ENCODE measurements at places on chromosomes 5 and 9. TPM values are rescaled to one million over a fixed set of nuclear protein-coding genes. Genes with fewer than 3 reads are reported as not detected.

Gene C5orf34
- 7.7 TPM for total RNA-seq

Gene CMYA5
- total RNA-seq: 1.1 TPM

Gene TLN1
- 102 TPM for total RNA-seq

Gene CARD9
- total RNA-seq: 5.6 TPM

Gene DCP2
- total RNA-seq: 176 TPM

Gene TLR4
- 0.07 TPM for total RNA-seq

Gene OR1J2
- not detected for total RNA-seq

Gene ELAVL2
- total RNA-seq: 16.8 TPM

Gene ZFP37
- 4.8 TPM for total RNA-seq

Gene SNCB
- total RNA-seq: 3.5 TPM

Gene GABRP
- total RNA-seq: 1.5 TPM

Gene CSF1R
- not detected for total RNA-seq

Gene EGFLAM
- 0.33 TPM for total RNA-seq

Gene CSF2
- total RNA-seq: not detected

Gene IRX4
- total RNA-seq: 3.4 TPM

Gene BSPRY
- total RNA-seq: 5.1 TPM

DNA sequence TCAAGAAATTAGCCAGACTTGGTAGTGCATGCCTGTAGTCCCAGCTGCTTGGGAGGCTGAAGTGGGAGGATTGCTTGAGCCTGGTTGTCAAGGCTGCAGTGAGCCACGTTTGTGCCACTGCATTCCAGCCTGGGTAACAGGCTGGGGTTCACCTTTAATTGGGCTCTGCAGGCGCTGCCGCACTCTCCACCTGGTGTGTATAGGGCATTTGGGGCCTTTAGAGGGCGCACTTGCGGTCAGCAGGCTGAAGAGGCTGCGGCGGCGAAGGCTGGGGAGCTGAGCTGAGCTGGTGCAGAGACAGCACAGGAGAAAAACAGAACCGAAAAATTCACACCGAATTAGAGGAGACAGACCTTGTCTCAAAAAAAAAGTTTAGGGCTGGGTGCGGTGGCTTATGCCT is 31.2 kb downstream of the CDK7 start:
- DNase-seq: peak; percentile 88
- no peaks in the 10 kb centered on the region for H3K4me1 ChIP-seq
- no peak overlapping the region for H3K27ac ChIP-seq
- peaks cover 62% of the 10 kb centered on the region for H3K36me3 ChIP-seq
- no peaks in the 10 kb centered on the region for H3K27me3 ChIP-seq

- H3K27me3 ChIP-seq: no peaks in the 10 kb centered on the region
- peak; percentile 9 for DNase-seq
- no peak overlapping the region for H3K4me3 ChIP-seq
These were observed 6.2 kb upstream of the OLFM1 start for GRCh38 chr9:135081264-135081660.

- no peaks in the 10 kb centered on the region for H3K27me3 ChIP-seq
- H3K36me3 ChIP-seq: no peaks in the 10 kb centered on the region
- H3K27ac ChIP-seq: no peak overlapping the region
- no peak for DNase-seq
These were observed 16.9 kb upstream of the PLCXD3 start for GRCh38 chr5:41527201-41527779.

DNA sequence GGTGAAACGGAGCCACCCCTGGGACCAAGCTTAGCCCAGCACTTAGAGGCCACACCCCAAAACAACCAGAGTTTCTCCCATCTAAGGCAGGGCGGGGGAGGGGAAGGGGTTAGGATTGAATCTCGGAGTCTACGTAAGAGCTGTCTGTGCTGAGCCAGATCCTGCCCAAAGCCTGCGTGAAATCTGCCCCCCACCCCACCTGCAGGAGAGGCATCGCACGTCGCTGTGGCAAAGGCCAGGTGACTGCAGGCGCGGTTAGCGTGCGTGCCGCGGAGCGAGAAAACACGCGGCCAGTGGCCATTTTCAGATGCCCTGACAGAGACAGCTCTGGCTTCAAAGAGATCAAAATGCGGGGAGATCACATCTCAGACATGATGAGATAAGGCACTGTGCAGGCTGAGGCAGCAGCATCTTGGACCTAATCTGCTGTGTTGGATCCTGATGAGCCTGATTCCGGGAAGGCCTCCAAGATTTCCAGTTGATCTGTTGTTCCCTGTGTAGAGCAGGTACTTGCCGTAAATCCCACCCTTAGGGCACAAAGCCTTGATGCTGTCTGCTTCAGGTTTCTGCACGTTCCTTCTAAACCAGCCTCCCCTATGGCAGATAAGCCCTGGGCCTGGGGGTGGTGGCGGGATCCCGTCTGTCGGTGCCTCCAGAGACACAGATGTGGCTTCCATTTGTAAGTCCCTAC is 2.5 kb upstream of the QSOX2 start:
- H3K27me3 ChIP-seq: no peaks in the 10 kb centered on the region
- H3K4me1 ChIP-seq: peaks cover 9% of the 10 kb centered on the region
- H3K36me3 ChIP-seq: peaks cover 5% of the 10 kb centered on the region
- H3K4me3 ChIP-seq: no peak overlapping the region
- no peak overlapping the region for H3K27ac ChIP-seq

GRCh38 chr5:62649476-62650113 is 71.0 kb downstream of the LRRC70 start:
- no peak for DNase-seq
- H3K4me3 ChIP-seq: no peak overlapping the region
- peaks cover 2% of the 10 kb centered on the region for H3K36me3 ChIP-seq
- H3K27me3 ChIP-seq: no peaks in the 10 kb centered on the region
- no peak overlapping the region for H3K27ac ChIP-seq
- H3K4me1 ChIP-seq: peaks cover 7% of the 10 kb centered on the region

DNA sequence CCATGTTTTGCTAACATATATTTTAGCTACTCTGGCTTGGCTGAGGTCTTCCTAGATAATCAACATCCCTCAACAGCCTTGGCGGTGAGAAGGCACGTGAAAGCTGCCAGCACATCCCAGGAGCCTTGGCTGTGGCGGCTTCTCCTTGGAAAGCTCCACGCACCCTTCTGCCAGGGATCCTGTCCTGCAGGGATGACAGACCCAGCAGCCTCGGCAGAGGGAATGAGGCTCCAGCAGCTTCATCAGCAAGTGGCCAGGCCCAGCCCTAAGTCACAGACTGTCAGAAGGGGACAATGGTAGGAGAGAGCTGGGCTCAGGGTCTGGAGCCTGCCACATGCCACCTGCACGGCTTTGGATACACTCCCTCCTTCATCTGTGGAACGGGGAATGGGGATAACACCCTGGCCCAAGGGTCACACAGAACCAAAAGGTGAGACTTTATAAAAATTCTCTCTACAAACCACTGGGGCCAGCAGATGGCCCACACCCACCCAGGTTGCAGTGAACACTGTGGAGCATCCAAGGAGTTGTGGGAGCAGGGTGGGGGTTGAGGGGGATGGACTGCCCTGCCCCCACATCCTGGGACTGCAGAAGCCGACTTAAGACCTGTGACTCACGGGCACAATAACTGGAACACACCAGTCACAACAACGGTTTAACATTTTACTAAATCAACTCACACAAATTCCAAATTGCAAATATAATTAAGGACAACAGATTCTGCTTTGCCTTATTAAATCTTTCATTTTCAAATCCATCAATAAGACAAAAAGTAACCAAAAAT is 65.1 kb downstream of the MACROH2A1 start:
- no peak for DNase-seq
- H3K36me3 ChIP-seq: peaks cover 20% of the 10 kb centered on the region
- H3K27ac ChIP-seq: no peak overlapping the region

GRCh38 chr5:79806741-79807140 is 117.1 kb downstream of the CMYA5 start:
- no peaks in the 10 kb centered on the region for H3K36me3 ChIP-seq
- H3K4me3 ChIP-seq: no peak overlapping the region
- H3K4me1 ChIP-seq: no peaks in the 10 kb centered on the region
- no peak overlapping the region for H3K27ac ChIP-seq
- no peak for DNase-seq

DNA sequence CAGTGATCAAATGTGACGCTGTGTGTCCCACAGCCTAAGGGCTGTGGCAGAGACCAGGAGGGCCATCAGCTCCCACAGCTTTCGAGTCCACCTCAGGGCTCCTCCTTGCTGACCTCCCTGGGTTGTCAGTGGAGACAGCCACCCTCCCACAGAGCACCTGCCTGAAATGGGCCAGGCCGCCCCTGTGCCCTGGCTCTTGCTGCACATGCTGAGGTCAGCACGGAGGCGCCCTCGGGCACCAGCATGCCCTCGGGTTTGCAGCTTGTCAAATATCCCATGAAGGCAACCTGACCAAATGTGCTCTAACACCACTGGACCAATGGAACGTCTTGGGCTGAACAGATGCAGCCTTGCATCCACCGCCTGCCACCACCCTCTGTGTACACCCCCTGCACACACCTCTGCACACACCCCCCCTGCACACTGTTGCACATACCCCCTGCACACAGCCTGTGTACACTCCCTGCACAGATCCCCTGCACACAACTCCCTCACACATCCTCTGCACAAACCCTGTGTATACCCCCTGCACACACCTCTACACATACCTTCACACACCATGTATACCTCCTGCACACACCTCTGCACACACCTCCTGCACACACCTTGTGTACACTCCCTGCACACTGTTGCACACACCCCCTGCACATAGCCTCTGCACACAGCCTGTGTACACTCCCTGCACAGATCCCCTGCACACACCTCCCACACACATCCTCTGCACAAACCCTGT is 2.0 kb upstream of the CEP72 start:
- H3K27ac ChIP-seq: no peak overlapping the region
- H3K36me3 ChIP-seq: peaks cover 13% of the 10 kb centered on the region
- no peaks in the 10 kb centered on the region for H3K4me1 ChIP-seq

- H3K4me3 ChIP-seq: no peak overlapping the region
- no peaks in the 10 kb centered on the region for H3K36me3 ChIP-seq
- H3K27ac ChIP-seq: no peak overlapping the region
- DNase-seq: no peak
These were observed 159.3 kb upstream of the TLX3 start for GRCh38 chr5:171149772-171150171.

DNA sequence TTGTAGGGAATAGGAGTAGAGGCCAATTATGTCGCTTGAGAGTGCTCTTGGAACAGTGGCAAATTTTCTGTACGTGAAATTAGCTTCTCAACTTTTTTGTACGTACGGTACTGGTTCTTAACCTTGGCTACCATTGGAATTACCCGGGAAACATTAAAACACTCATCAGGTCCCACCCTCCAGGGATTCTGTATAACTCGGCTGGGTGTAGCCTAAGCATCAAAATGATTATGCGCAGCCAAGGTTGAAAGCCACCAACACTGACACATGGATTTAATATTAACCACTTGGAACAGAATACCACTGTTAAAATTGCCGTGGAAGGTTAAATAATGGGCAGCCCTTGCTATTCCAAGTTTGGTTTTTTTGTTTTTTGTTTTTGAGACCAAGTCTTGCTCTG is 17.4 kb downstream of the DNAJA1 start:
- no peaks in the 10 kb centered on the region for H3K27me3 ChIP-seq
- no peak overlapping the region for H3K4me3 ChIP-seq
- 0 out of 2 replicates have a peak, but pooled peaks cover 3% of the 10 kb centered on the region for H3K4me1 ChIP-seq
- no peak for DNase-seq

DNA sequence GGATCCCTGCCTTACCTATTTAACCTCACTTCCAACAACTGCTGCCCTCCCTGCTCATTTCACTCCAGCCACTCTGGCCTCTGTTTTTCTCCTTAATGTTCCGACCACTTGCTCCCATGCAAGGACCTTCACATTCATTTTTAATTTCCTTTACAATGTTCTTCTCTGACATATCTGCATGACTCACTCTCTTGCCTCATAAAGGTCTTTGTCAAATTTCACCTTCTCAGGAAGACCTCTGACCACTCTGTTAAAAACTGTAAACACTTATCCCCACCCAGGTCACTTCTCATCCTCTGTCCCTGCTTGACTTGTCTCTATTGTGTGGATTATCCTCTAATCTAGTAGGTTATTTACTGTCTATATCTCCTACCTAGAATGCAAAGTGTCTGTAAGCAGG is 751.2 kb downstream of the BRINP1 start:
- no peaks in the 10 kb centered on the region for H3K36me3 ChIP-seq
- H3K4me1 ChIP-seq: no peaks in the 10 kb centered on the region
- no peak for DNase-seq

DNA sequence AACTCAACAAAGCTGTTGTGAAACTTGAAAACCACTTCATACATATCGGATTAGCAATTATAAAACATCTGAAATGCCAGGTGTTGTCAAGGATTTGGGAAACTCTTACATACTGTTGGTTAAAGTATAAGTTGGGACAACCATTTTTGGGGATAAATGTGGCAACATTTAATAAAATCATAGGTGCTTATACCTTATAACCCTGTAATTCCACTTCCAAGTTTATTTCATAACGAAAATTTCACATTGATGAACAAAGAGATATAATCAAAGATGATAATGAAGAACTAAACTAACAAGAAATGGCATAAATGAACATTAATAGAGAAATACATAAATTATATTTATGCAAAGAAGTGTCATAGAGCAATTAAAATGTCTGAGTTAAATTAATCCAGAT is 54.3 kb downstream of the ANKRD55 start:
- no peaks in the 10 kb centered on the region for H3K27me3 ChIP-seq
- no peaks in the 10 kb centered on the region for H3K36me3 ChIP-seq
- H3K4me1 ChIP-seq: peaks cover 6% of the 10 kb centered on the region
- H3K27ac ChIP-seq: no peak overlapping the region
- no peak for DNase-seq
- no peak overlapping the region for H3K4me3 ChIP-seq

DNA sequence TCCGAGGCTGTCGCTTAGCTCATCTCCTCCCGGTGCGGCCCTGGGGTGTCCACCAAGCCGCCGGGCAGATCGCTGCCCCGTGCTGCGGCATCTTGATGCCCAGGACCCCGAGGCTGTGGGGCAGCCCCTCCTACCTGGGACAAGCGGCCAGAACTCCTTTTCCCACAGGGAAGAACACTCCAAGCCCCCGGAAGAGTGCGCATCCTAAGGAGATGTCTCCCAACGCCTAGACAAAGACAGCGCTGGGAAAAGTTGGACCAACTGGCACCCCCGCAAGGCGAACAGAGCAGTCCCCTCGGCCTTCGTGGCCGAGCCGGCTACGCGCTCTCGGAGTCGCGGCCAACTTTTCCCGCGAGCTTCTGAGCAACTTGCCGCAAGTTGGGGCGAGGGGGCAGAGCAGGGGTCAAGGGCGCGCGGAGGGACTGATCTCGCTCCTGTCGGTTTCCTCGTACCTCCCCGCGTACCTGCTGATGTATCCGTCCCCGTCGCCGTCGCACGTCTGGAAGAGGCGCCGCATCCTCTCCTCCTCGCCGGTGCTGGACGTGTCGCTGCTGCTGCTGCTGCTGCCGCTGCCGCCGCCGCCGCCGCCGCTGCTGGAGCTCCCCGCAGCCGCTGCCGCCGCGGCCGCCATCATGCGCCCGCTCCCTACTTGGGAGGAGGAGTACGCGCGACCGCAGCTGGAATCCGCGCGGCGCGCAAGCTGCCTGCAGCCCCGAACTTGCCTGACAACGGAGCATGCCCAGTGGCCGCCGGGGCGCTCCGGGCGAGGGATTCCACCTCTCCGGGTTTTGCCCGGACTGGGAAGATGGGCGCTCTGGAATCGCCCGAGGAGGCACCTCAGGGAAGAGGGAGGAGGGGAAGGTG is at the start of gene MCC:
Gene MCC, minus strand, starts transcription at position 673 of the 864 bp plus-strand sequence.
- peak; percentile 89 for DNase-seq
- H3K4me1 ChIP-seq: 0 out of 2 replicates have a peak, but pooled peaks cover 2% of the 10 kb centered on the region
- H3K27ac ChIP-seq: no peak within 1 kb of the TSS
- peaks cover 18% of the 10 kb centered on the region for H3K36me3 ChIP-seq

- H3K27me3 ChIP-seq: no peaks in the 10 kb centered on the region
- no peak overlapping the region for H3K4me3 ChIP-seq
- no peak for DNase-seq
- H3K36me3 ChIP-seq: no peaks in the 10 kb centered on the region
These were observed 56.6 kb downstream of the RGS3 start for GRCh38 chr9:113520109-113520642.
